Gastrocnemius medialis (tissue), 4 donors: ENCODE measurements at places on chromosomes 16 and 17. TPM values are rescaled to one million over a fixed set of nuclear protein-coding genes. Genes with fewer than 3 reads are reported as not detected.

GRCh38 chr17:6599364-6599763 lies 41.1 kb downstream of the KIAA0753 start:
- H3K36me3 ChIP-seq = no peaks in the 10 kb centered on the region
- H3K27ac ChIP-seq = no peak overlapping the region
- H3K27me3 ChIP-seq = no peaks in the 10 kb centered on the region

The CDC27 gene
- total RNA-seq = 26.5 TPM

DNA sequence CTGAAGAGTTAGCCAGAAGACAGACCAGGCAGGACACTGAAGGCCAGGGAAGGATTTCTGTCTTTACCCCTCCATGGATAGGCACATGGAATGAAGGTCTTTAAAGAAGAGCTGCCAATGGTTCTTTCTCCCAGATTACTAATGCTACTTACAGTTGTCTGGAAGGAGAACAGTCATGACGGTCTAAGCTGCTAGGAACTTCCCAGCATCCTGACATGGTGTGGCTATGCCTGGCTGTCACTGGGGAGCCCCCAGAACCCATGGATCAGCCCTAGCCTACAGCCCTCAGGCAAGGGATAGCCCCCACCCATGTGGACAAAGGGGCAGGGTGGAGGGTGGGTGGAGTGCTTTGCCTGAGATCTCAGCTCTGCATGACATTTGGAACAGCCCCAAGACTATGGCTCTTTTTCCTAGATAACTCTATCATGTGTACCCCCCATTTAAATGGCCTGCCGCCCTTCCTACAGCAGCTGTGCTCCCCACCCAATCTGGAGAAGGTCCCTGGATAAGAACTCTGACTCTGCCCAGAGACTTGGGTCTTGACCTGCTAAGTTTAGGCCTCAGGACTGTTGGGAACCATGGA lies 9.2 kb upstream of the KAT7 start:
- no peak for DNase-seq
- no peak overlapping the region for H3K27ac ChIP-seq
- H3K36me3 ChIP-seq = no peaks in the 10 kb centered on the region
- H3K4me3 ChIP-seq = no peak overlapping the region

GRCh38 chr17:44733753-44734152 lies 25.0 kb upstream of the ADAM11 start:
- no peak for DNase-seq
- no peak overlapping the region for H3K27ac ChIP-seq
- H3K4me1 ChIP-seq = no peaks in the 10 kb centered on the region
- H3K4me3 ChIP-seq = no peak overlapping the region
- no peaks in the 10 kb centered on the region for H3K27me3 ChIP-seq
- H3K36me3 ChIP-seq = peaks cover 8% of the 10 kb centered on the region

DNA sequence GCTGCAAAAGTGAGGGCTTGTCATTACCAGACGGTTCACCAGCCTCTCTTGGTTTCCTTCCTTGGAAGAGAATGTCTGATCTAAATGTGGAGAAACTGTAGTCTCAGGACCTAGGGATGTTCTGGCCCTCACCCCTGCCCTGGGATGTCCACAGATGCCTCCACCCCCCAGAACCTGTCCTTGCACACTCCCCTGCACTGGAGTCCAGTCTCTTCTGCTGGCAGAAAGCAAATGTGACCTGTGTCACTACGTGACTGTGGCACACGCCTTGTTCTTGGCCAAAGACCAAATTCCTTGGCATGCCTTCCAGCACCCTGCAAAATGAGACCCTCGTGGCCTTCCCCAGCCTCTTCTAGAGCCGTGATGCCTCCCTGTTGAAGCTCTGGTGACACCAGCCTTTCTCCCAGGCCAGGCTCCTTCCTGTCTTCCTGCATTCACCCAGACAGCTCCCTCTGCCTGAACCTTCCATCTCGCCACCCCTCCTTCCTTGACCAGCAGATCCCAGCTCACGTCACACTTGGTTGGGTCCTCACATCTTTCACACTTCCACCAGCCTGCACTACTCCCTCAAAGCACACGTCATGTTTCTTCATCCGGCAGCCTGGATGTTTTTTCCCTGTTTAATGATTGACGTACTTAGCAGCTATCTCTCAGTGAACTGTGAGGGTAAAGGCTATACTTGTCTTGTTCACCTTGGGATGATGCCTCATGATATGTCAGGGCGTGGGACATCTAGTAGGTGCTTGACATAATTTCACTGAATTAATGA lies 4.3 kb downstream of the ZNF768 start:
- H3K4me3 ChIP-seq = no peak overlapping the region
- no peak for DNase-seq
- H3K27ac ChIP-seq = no peak overlapping the region
- H3K36me3 ChIP-seq = no peaks in the 10 kb centered on the region
- no peaks in the 10 kb centered on the region for H3K27me3 ChIP-seq

DNA sequence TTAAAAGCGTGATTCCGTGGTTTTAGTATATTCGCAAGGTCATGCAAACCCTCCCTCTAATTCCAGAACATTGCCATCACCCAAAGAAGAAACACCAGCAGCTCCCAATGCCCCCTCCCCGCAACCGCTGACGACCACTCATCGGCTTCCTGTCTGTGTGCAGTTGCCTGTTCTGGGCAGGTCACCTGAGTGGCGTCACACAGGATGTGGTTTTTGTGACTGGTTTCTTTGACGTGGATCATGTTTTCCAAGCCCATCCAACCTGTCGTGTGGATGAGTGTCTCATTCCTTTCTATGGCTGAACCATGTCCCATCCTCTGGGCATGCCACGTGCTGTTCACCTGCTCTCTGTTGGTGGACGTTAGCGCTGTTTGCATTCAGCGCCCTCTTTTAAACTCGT lies 8.2 kb upstream of the ATP2C2 start:
- no peak overlapping the region for H3K4me3 ChIP-seq
- H3K36me3 ChIP-seq = no peaks in the 10 kb centered on the region
- no peaks in the 10 kb centered on the region for H3K4me1 ChIP-seq
- H3K27me3 ChIP-seq = no peaks in the 10 kb centered on the region

- no peak overlapping the region for H3K27ac ChIP-seq
- H3K36me3 ChIP-seq = no peaks in the 10 kb centered on the region
- no peaks in the 10 kb centered on the region for H3K4me1 ChIP-seq
- no peaks in the 10 kb centered on the region for H3K27me3 ChIP-seq
Measured at GRCh38 chr16:21257284-21257683, 20.8 kb downstream of the CRYM start.

The THRA gene
- 71.6 TPM for total RNA-seq

DNA sequence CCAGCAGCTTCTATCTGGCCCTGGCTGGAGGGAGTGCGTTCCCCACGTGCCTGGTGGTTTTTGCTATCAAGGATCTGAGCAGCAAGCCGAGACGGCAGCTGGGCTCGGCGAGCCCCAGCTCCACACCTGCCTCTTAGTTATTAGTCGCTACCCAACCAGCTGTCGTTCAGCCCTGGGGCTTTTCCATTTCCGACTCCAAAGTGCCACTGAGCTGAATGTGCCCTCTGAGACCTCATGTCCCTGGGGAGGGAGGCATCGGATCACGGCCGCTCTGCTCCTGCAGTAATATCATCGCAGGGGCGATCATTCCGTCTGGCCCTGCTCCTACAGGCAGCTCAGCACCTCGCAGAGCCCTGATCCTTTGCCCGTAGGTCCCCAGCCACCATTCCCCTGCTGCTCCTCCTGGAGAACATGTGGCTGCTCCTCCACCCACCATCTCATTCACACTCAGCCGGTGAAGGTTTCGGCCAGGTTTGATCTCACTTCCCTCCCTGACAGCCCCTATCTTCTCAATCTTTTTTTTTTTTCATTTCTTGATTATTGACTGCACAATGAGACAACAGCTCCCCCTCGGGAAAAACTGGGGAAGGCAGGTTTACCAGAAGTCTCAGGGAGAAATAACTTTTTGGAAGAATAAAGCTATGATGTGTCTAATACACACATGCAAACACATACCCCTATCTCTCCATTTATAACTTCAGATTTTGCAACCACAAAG lies 86.7 kb downstream of the ZFHX3 start:
- no peaks in the 10 kb centered on the region for H3K36me3 ChIP-seq
- peak; percentile 85 for DNase-seq
- peak overlapping the region; percentile 91 for H3K27ac ChIP-seq

The C16orf46 gene
- total RNA-seq = not detected

GRCh38 chr16:25509456-25509855 lies 182.3 kb upstream of the HS3ST4 start:
- H3K4me1 ChIP-seq = no peaks in the 10 kb centered on the region
- no peaks in the 10 kb centered on the region for H3K27me3 ChIP-seq
- H3K4me3 ChIP-seq = no peak overlapping the region

DNA sequence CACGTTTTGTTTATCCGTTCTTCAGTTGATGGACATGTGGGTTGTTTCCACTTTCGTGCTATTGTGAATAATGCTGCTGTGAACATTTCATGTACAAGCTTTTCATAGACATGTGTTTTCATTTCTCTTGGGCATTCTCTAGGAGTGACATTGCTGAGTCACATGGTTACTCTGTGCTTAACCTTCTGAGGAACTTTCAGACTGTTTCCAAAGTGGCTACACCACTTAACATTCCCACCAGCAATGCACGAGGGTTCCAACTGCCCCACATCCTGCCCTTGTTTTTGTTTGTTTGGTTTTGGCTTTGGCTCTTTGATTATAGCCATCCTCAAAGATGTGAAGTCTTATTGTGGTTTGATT lies 14.2 kb upstream of the PEMT start:
- no peaks in the 10 kb centered on the region for H3K27me3 ChIP-seq
- DNase-seq = no peak
- no peak overlapping the region for H3K27ac ChIP-seq
- H3K4me3 ChIP-seq = no peak overlapping the region

- no peaks in the 10 kb centered on the region for H3K27me3 ChIP-seq
- H3K27ac ChIP-seq = peak overlapping the region; percentile 26
- no peak for DNase-seq
- peaks cover 21% of the 10 kb centered on the region for H3K4me1 ChIP-seq
- H3K4me3 ChIP-seq = no peak overlapping the region
Measured at GRCh38 chr17:47834756-47835155, 3.3 kb downstream of the LRRC46 start.

GRCh38 chr16:89739383-89739782 lies 18.0 kb downstream of the ZNF276 start:
- H3K36me3 ChIP-seq = peaks cover 60% of the 10 kb centered on the region
- no peak overlapping the region for H3K4me3 ChIP-seq
- DNase-seq = no peak

The SSTR5 gene
- total RNA-seq = not detected

The GDPD3 gene
- total RNA-seq = 0.29 TPM

DNA sequence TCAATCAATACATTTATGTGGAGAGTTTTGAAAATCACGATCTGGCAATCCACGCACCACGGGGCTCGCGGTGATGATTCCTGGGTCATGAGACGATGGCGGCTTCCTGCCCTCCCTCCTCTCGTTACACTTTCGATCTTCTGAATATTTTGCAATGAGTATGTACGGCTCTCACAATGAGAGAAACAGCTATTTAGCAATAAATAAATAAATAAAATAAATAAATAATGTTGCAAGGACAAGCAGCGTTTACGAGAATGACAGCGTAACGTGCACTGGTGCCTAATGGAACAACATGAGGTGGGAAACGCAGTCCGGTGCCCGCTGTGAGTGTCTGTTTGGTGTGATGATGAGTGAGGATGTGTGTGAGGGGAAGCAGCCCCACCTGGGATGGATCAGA lies 46.7 kb upstream of the JPH3 start:
- no peak overlapping the region for H3K4me3 ChIP-seq
- no peak overlapping the region for H3K27ac ChIP-seq
- no peaks in the 10 kb centered on the region for H3K36me3 ChIP-seq
- H3K4me1 ChIP-seq = no peaks in the 10 kb centered on the region
- H3K27me3 ChIP-seq = peaks cover 10% of the 10 kb centered on the region
- no peak for DNase-seq

The ESRP2 gene
- total RNA-seq = not detected

The SLC13A2 gene
- total RNA-seq = not detected

DNA sequence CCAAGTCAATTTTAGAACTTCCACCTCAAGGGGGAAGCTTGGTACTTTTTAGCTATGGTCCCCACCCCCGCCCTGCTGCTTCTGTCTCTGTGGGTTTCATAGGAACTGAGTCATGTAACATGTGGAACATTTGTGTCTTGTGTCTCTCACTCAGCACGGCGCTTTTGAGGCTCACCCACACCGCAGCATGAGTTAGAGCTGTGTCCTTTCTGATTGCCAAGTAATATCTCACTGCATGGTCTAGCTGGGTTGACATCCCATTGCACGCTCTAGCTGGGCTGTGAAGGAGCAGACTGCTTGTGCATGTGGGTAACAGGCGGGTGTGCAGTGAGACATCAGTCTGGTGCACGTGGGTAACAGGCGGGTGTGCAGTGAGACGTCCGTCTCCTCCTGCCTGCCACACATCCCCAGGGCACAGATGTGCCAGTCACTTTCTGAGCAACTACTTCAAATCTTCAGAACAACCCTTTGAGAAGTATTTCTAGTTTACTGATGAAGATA lies 26.4 kb upstream of the SLC7A5 start:
- peaks cover 6% of the 10 kb centered on the region for H3K4me1 ChIP-seq
- H3K27me3 ChIP-seq = no peaks in the 10 kb centered on the region
- no peak overlapping the region for H3K4me3 ChIP-seq
- H3K27ac ChIP-seq = no peak overlapping the region
- H3K36me3 ChIP-seq = no peaks in the 10 kb centered on the region

DNA sequence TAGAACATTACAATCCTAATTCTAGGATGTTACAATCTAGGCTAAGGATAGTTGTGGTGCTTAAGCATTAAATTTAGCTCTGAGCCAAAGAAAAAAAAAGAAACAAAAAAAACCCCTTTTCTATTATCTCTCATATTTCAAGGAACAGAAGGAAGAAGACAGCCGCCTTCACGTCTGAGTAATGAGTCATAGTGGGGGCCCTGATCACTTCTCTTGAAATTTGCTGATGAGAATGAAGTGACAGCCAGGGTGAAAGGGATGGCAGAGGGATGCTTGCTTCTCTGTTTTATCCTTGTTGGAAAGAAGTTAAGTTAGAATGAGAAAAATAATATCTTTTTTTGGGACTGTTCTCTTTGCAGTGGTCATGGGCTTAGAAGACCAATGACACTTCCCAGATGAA lies 82.6 kb upstream of the MPHOSPH6 start:
- H3K27me3 ChIP-seq = no peaks in the 10 kb centered on the region
- H3K4me3 ChIP-seq = no peak overlapping the region
- DNase-seq = no peak
- no peaks in the 10 kb centered on the region for H3K4me1 ChIP-seq

The ACD gene
- 10.4 TPM for total RNA-seq
